Fibroblast of villous mesenchyme (primary cell): ENCODE measurements at places on chromosomes 4 and X. TPM values are rescaled to one million over a fixed set of nuclear protein-coding genes. Genes with fewer than 3 reads are reported as not detected.

- DNase-seq = no peak
Observed at GRCh38 chrX:11764602-11765067, 6.6 kb downstream of the MSL3 start.

GRCh38 chr4:139266583-139267257 is 13.3 kb downstream of the MGARP start:
- DNase-seq = peak; percentile 92

DNA sequence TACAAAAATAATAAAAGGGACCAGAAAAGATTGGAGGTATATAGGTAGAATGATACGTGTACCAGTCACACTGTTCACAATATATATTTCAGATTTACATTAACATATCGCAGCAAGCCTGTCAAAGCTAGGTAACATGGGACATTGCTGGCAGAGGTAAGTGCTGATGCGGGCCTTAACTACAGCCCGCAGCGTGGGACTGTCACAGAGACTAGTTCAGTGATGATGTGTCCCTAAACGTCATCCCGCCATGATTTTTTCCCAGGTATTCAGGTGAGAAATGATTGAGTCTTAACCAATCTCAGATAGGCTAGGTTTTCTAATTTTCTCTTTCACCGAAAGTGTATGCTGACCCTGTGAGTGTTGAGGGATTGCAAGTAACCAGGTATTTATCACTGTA is 7.8 kb upstream of the ATXN3L start:
- no peak for DNase-seq

DNA sequence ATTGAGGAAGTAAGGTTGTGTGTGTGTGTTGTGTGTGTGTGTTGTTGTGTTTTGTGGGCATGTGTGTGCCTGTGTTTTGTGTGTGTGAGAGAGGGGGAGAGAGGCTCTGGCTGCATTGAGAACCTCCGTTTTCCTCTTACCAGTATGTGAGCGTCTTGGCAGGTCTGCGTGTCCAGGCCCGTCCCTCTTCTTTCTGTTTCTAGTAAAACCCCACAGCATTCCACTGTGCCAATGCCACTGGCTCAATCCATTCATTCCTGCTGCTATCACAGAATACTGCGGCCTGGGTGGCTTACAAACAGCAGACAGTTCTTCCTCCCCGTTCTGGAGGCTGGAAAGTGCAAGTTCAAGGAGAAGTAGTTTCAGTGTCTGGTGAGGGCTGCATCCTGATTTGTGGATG is 15.5 kb upstream of the HTRA3 start:
- DNase-seq = peak; percentile 36

CETN2 gene
- total RNA-seq = 39.9 and 46.2 TPM in 2 replicates
